ENCODE measurements at places on chromosomes 3 and 15.

DNA sequence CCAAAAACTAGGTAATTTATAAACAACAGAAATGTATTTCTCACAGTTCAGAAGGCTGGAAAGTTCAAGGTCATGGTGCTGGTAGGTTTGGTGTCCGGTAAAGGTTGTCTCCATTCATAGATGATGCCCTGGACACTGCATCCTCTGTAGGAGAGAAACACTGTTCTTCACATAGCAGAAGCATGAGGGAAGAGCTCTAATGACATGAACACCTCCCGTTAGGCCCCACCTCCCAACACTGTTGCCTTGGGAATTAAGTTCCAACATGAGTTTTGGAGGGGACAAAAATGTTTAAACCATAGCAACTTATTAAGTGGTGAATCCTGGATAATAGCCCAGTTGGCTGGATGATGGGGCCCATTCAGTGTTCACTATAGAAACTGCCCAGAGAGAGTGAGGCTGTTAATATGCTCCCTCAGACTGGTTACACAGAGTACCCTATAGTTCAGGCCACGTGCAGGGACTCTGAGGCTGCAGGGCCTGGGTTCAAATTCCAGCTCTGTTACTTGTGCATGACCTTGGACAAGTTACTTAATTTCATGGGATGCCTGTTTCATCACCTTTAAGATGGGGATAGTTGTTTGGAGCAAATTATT lies 37.0 kb downstream of the CCNL1 start:
- DNase-seq: no peak

DNA sequence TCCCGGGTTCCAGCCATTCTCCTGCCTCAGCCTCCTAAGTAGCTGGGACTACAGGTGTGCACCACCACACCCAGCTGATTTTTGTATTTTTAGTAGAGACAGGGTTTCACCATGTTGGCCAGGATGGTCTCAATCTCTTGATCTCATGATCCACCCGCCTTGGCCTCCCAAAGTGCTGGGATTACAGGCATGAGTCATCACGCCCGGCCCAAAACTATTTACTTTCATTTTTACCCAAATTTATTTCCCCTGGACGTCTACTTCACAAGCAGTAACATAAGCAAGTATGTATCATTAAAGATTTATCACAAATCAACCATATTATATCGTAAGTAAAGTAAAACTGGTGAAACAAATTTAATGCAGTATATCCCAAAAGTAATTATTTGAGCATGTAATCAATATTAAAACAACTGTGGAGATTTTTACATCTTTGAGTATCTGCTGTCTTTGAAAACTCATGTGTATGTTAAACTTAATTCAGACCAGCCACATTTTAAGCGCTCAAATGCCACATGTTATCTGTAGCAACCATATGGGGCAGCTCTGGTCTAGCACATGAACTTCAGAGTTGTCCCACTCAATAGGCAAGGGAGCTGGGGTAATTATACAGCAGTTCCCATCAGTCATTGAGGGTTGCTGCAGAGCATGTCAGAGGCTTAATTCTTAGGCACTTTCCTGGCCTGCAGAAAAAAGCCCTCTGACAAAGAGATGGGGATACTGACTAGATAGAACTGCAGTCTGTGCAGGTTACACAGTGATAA lies 185.7 kb upstream of the CTDSPL start:
- DNase-seq: no peak

GRCh38 chr3:41037651-41038334 lies 161.5 kb upstream of the CTNNB1 start:
- DNase-seq: no peak

DNA sequence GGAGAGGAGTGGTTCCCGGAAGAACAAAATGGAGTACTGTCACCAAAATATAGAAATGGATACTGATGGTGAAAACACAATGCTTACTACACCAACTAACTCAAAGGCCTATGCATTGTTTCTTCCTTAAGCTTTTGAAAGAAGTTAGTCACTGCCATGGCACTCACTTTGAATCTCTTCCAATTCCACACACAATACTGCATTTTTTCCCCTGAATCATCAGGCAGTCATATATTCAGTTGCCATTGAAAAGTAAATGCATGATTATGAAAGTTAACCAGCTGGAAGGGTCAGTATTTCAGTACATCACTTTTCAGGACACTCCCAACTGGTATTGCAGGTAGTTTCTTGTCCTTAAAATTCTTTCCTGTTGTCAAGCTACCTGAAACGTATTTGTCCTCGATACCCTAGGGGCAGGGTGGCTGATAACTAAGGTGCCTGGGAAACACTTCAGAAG lies 9.0 kb upstream of the LRRFIP2 start:
- DNase-seq: no peak

GRCh38 chr3:76505202-76505845 lies 534.6 kb upstream of the ROBO2 start:
- DNase-seq: no peak

DNA sequence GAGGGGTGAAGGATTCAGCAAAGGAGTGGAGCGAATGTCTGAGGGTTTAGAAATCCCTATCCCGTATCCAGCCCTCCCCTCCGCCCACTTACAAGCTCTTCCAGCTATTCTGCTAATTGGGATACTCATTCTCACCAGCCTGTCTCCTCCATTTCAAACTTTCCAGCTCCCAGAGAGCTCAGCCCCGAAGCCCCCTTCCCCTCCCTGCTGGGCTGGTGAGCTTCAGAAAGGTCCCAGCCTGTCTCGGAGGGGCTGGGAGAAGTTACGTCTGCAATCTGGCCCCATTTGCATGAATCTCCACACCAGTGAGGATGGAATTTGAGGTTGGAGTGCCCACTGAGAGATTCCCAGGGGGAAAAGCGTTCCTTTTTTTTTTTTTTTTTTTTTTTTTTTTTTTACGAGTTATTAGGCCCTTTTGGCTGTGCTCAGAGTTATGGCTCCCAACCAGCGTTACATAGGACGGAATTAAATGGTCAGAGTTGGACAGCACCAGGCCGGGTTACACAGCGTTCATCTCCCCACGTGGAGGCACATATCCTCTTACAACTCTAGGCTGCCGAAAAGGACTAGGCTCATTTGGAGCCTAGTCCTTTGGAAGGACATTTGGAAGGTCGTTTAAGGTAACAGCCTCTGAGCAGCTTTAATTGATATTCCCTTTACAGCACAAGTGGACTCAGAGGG lies 34.6 kb downstream of the FGD5 start:
- DNase-seq: no peak

DNA sequence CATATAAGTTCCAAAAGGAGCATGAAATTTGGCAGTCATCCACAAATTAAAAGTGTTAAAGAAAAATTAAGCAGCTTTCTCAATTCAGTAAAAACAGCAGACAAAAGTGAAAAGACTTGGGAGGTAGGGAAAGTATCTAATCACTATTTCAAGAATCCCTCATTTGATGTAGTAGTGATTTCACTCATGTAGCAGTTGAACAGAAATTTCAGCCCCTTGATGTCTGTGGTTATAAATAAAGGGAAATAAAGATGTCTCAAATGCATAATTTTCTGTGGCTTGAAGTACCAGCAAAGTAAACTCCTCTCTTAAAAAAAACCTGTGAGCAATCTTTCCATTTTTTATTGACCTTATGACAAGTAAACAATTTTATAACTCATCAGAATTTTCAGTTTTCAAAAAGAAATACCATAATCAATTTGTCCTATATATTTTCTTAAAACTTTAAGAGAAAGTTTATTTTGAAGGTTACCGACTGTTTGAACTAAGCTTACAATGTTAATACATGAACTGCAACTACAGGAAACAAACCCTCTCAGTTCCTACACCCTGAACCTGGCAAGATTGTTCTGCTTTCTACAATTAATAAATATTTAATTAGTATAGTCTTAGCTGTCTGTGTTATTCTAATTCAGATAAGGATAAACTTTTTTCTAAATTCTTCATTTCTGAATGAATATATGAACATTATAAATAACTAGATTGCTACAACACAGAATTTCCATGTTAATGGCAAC lies 94.2 kb downstream of the CBLB start:
- no peak for DNase-seq

Data from stimulated activated CD4-positive, alpha-beta T cell treated with anti-CD3 and anti-CD28 coated beads, Interleukin-12 subunit alpha, Interleukin-12 subunit beta, amount 100 ng/mL, for 48 hours (primary cell).